ENCODE measurements at places on chromosomes 2 and 18.
A peak's percentile ranks its signal among the peaks of the same experiment; 100 is the strongest.

- no peak for DNase-seq
These were observed 197.9 kb downstream of the TFCP2L1 start for GRCh38 chr2:121087117-121087516.

GRCh38 chr2:173441222-173441621 is 86.5 kb downstream of the CDCA7 start:
- DNase-seq = no peak

DNA sequence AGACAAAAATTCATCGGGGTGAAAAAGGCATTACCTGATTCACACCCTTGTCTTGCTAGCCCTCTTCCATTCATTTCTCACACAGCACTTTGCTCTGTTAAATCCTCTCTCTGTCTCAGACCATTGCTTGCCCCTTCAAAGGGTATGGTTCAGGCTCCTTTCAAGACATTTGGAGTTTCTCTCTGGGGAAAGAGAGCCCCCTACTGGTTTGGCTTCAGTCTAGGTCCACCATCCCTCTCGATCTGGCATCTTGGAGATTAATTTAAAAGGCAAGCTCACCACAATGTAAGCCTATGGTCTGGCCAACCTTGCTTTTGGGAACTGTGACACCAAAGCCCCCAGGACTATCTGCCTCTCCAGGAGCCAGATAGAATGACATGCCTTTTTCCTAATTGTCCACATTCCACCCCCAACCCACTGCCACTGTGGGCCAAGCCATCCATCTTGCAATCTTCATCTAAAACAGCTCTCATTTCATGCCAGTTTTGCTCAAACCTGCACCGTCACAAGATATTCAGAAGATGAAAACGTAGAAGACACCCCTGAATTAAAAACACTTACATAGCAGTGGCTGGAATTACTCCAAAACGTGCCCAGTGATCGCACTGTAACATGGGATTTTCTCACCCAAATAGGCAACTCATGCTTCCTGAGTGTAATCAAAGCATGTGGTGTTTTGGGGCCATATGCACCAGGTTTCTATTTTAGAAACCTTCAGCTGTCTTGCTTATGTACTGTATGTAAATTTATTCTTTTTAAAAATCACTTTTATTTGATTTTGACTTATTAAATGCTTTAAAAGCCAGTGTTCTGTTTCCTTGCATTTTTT is 93.9 kb downstream of the FARSB start:
- peak; percentile 71 for DNase-seq

DNA sequence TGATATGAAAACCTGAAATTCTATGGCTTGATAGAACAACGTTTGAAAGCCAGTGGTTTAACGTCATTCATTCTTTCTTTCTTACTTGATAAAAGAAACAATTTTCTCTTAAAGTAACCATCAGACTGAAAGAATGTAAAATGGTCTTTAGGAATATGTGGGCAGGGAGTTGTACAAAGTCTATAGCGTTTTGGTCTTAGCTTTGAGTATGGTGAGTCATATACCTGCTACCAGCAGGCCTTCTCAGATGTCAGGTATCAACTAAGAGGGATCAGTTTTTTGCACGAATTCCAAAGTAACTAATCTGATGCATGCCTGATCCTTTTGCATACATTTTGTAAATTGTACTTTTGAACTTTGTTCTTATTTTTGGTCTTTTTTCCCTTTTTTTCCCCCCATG is 101.5 kb upstream of the DSEL start:
- no peak for DNase-seq

- no peak for DNase-seq
These were observed 239.9 kb downstream of the DSEL start for GRCh38 chr18:67276638-67277037.

GRCh38 chr2:181891966-181892798 is 652 bp downstream of the ITPRID2 start:
- peak; percentile 43 for DNase-seq

GRCh38 chr2:218853766-218854165 is 5.8 kb upstream of the WNT6 start:
- no peak for DNase-seq

GRCh38 chr2:108570416-108570815 is 36.1 kb downstream of the LIMS1 start:
- DNase-seq = peak; percentile 26

GRCh38 chr2:186042207-186043028 is 303.8 kb downstream of the FSIP2 start:
- DNase-seq = no peak

- no peak for DNase-seq
These were observed 13.8 kb downstream of the HS1BP3 start for GRCh38 chr2:20637147-20637546.

GRCh38 chr2:240465765-240466578 is 30.5 kb downstream of the GPC1 start:
- no peak for DNase-seq

DNA sequence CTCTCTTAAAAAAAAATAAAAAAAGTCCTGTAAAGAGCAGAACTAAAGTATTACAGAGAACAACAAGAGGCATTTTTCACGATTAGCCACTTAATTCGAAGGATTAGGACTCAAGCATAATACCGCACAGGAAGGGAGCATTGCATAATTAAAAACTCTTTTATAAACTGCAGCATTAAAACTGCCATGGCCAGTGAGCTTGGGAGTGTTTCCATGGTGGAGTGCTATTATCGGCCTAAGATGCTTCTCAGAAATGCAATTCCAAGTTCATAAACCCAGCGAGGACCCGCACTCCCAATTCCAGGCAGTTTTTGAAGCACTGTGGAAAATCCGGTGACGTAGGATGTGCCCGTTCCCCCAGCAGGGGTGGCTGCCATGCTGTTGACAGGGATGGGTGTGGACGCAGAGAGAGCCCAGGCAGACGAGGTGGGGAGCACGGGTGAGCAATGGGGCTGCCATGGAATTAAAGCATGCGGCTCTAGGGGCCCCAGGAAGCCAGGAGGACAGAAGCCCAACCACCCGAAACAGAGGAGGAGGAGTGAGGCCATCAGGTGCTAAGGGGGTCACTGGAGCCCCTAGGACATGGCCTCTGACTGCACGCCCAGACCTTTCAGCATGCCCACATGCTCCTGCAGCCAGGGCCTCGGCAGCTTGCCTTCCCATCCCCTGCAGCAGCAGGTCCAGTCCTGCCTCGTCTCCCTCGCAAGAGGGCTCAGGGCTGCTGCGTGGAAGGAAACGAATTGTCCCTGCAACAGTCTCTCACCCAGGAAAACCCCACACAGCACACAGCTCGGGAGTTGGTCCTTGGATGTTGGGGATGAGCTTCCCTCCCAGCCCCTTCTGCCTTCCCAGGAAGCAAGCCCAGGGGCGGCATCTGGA is 233.4 kb downstream of the NDUFA10 start:
- DNase-seq = no peak

GRCh38 chr2:47592381-47592780 is 189.4 kb downstream of the MSH2 start:
- DNase-seq = no peak

DNA sequence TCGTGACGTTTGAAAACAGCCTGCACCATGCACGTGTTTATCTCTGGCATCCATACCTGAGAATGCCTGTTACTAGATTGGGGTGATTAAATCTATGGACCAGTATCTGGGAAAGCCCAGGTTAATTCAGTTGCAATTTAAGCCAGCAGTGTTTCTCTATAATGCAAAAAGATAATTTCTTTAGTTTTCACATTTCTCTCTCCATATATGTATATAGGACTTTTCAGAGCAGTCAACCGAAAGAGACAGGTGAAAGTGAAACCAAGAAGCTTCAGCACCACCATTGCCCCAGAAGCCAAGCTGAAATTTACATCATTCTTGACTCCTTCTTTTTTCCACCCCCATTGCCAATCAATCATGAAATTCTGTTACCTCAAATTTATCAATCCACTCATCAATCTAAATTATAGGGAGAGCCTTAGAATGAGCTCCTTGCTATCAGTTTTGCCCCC is 2.7 kb upstream of the LRP2 start:
- DNase-seq = no peak

DNA sequence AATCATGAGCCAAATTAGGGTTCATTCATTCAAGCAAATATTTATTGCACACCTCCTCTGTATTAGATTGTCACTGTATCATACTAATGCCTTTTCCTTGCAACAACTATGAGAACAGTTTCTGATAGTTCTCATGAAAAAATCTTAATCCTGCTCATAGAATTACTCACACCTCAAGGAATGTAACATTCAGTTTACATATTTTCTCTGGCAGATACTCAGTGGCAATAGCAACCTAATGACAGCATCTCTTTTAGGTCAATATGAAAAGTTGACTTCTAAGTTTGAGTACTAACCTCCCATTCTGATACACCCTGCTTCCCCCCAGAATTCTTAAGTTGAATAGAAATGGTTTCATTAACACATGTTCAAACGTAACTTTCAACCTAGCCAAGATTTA is 132.0 kb downstream of the VWC2L start:
- DNase-seq = peak; percentile 45

DNA sequence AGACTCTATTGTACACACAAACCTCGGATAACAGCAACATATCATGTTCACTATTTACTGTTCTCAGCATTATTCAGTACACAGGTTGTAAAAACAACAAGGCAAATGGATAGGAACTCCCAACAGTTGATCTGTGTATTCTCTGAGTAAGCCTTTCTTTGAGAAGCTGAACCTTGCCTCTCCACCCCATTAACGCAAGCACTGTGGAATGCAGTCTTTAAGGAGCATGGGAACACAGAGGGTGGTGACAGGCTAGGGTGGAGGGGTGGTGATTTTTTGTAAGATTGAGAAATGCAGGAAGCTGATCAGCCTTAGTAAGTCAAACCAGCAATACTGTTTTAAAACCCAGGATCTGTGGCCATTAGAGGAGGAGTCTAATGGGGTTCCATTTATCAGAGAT is 19.6 kb upstream of the SERPINB11 start:
- peak; percentile 82 for DNase-seq

GRCh38 chr2:43073401-43073825 is 153.0 kb downstream of the ZFP36L2 start:
- DNase-seq = peak; percentile 24

- DNase-seq = no peak
These were observed 14.5 kb downstream of the DNAJC27 start for GRCh38 chr2:24957221-24957620.

DNA sequence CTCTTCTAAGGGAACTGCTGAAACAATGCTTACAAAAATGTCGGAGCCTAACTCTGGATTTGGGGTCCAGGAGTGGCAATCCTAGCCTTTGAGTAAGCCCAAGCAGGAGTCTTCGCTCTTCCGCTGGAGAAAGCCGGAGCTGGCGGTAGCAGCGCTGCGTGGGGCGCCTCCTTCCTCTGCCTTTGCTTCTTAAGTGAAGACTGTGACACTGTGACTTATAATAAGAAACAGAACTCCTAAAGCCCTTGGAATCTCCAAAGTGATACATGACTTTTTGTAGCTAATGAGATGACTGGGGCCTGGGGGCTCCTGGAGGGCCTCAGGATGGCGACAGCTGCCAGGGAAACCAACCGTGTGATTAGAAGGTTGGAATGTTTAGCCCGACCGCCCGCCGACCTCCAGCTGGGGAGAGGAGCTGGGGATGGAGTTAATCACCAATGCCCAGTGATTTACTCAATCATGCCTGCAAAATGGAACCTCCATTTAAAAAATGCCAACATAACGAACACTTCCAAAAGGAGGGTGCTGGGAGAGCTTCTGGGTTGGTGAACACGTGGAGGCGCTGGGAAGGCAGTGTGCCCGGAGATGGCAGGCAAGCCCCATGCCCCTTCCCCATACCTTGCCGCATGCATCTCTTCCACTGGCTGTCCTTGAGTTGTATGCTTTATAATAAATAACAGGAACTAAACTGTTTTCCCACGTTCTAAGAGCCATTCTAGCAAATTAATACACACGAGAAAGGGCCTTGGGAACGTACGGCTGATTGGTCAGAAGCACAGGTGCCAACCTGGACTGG is 29.0 kb upstream of the MAL start:
- no peak for DNase-seq

DNA sequence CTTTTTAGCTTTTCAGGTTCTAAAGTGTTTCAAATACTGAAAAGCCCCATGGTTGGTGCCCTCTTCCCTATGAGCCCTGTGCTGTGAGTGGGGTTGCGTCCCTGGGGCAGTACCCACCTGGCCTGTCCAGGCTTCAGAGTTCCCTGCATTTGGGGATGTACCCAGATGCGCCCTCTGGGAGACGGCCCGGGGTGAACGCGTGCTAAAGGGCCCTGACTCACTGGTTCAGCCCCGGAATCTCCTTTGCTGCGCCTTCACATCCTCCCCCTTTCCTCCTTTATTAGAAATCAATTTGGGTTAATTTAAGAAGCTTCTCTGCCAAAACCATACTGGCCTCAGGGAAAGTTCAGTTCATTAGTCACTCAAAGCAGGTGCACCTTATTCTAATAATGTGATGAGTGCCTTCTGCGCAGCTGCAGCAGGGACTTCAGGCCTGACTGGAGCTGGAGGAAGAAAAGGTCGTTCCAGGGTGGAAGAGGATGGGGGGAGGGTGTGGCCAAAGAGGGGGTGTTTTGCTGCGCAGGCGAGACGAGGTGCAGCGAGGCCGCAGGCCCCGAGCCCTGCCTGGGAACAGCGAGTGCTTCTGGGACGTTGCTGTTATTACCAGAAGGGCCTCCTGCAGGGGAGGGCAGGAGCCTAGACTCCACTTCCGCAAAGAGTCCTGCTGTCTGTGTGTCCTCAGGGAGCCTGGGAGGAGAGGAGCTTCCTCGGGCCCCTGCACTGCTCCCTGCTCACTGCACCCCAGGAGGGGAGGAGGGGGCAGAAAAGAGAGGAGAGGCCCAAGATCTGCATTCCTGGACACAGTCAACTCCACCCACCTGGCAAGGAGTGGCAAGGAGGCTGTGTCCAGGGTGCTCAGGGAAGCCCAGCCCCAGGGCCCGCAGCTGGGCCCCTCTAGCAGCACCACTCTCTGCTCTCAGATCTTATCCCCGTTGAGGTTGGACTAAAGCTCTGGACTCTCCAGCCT is 223.2 kb upstream of the PXDN start:
- no peak for DNase-seq
